Stimulated activated naive CD4-positive, alpha-beta T cell (primary cell): ENCODE measurements at places on chromosomes 1 and 21.

DNA sequence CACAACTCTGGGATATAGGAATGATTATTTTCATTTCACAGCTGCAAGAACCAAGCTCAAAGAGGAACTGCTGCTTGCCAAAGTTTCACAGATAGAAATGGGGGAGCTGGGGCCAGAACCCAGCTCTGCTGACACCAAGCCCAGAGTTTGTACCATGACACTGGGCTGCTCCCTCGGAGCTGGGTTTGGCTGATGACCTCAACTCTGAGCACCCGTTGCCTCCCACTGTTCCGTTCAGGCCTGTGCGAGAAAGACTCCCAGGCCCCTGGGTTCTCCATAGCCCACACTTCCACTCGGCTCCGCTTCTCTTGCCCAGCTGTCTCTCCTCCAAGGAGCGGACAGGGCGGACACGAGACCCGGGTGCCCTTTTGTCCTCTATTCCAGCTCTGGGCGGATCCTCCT, 55.2 kb downstream of the NGF start:
- no peak for DNase-seq

DNA sequence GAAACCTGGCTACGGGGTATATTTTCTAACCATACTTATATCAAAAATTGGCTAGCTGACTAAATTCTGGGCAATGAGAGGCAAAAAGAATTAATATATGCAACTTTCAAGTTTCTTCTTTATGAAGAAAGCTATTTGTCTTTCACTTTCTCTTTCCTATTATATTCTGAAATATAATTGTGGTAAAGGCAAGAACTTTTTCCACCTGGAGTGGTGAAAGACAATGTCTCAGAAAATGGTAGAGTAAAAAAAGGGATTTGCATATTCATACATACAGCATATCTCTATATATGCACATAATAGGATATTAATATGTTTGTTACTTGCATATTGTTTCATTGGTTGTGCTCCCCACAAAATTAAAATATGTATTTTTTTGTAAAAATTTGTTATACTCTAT, 793.8 kb downstream of the PLA2G4A start:
- no peak for DNase-seq

- no peak for DNase-seq
Observed at GRCh38 chr21:29221253-29221744, 77.4 kb upstream of the BACH1 start.

GRCh38 chr21:35316933-35317332, 267.8 kb upstream of the RUNX1 start:
- DNase-seq: no peak

DNA sequence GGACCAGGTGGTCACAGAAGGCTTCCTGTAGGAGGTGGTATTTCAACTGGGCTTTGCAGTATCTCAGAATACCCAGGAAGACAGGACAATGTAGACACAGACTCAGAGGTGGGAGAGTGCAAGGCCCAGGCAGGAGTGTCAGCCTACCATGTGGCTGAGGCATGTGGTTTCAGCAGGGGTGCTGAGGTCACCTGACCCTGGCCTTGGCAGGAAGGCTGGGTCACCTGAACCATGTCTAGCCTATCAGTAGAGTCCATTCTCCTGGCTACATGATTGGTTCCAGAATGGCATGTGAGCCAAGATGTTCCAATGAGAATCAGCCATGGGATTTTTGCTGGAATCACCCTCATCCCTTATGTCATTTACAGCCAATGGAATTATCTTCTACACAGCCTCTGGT, 169.4 kb downstream of the ACTL8 start:
- no peak for DNase-seq
